ENCODE measurements at places on chromosomes 7 and 10.

DNA sequence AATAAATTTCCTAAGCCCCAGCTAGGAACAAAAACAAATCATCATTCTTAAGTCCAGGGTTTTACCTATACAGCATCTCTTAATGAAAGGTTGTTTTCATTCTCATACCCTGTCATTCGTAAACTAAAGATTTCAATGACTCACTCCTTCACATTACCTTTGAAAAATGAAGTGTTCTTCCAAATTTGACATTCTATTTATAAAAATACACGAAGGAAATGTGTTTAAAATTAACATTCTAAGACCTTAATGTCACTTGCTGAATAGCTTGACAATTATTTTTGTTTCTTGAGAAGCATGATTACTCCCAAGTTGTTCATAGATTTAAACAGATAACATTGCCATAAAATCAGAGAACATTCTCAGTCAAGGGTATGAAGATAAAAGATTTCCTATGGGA lies 1188.3 kb upstream of the SORCS1 start:
- no peak for DNase-seq

DNA sequence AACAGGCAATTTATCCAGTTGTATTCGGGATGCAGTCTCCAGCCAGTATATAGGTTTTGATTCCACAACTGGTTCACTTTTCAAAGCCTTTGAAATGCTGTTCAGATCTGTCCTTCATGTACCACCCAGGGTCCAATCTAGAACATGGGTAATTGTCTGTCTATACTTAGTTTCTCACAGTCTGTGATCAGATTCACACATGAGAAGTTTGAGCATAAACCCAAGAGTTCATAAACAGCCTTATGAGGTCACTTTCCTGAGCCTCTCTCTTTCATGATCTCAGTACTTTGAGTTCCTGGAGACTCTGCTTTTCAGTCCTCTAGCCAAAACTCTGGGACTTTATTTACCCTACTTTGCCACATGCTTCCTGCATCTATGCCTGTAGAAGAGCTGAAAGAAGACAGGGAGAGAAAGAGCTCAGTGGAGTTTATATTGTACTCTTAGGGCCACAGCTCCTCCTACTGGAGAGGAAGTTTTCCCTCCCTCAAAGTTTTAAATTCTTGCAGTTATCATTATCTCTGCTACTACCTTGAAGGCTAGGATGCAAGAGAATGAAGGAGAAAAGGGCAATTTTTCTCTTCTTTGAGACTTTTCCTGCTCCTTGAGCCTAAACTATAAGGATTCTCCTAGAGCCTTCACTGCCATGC lies 172.0 kb downstream of the ZEB1 start:
- peak; percentile 42 for DNase-seq

GRCh38 chr10:88903715-88904114 lies 23.7 kb downstream of the STAMBPL1 start:
- no peak for DNase-seq

GRCh38 chr10:129946859-129947258 lies 17.2 kb downstream of the EBF3 start:
- no peak for DNase-seq

- DNase-seq = peak; percentile 56
Observed at GRCh38 chr10:29636178-29636577, 1.4 kb upstream of the SVIL start.

DNA sequence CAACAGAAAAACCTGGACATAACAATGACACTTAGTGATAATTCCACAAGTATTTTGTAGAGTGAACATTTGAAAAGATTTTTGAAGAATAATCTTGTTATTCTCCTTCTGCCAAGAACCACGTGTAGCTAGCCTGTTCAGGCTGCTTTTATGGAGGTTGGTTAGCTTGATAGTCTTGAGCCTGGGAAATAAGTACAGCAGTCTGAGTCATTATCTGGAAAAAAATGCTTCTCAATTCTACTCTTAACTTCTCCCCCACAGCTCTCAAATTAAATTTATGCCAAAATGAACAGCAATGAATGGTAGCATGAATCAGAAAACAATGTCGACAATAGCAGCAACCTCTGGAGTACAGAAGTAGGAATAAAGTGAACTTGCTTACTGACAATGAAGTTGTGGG lies 63.2 kb downstream of the GPR37 start:
- DNase-seq = no peak

GRCh38 chr10:121462281-121462680 lies 136.0 kb downstream of the FGFR2 start:
- DNase-seq = no peak

- DNase-seq = no peak
Observed at GRCh38 chr10:89153971-89154370, 53.1 kb downstream of the CH25H start.

DNA sequence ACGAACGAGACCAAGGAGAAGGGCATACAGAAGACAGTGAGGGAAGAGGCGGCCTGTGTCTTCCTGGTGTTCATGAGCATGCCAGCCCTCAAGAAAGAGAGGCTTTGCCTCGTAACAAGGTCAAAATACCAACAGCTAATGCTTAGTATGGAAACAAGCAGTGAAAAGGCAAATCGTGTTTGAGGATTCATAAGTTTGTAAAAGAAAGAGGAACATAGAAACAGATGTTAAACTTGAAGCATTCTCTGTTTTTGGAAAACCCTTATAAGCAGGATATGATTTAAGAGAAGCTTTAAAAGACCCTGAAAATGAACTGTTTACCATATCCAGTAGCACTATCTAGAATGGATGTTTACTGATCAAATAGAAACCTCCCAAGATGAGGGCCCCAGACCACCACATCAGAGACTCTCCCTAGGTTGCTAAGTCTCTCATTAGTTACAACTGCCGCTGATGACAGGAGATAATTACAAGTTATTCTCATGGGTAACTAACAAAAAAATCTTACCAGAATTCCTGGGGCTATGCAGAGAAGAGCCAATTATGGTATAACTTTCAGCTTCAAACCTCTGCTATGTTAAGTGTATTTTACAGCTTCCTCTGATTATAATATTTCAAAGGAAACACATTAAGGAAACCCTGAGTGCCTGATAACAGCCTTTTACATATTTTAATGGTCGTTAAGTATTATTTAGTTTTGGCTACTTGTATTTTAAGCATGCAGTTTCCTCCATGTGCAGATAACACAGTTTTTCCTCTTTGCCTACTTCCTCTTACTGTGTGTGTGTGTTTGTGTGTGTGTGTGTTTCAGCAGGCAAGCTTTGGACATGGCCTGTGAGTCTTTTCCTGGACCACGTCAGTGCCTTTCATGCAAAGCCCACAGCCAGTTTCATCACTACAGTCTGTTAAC lies 17.9 kb downstream of the JCAD start:
- DNase-seq = no peak

- no peak for DNase-seq
Observed at GRCh38 chr10:119801998-119802538, 70.6 kb downstream of the MCMBP start.

DNA sequence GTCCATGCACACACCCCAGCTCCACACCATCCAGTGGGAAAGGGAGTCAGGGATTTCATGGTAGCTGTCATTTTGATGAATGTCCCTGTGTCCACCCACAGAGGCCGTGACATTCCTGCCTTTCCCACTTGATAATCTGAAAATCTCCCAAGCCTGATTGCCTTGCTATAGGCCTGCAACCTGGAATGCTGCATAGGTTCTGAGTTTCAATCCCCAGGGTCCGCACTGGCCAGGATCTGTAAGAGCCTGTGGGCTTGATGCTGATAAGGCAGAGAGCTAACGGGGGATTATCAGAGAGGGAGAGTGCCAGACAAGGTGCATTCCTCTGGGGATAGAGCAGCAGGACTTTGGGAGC lies 57.5 kb downstream of the RBM20 start:
- no peak for DNase-seq

DNA sequence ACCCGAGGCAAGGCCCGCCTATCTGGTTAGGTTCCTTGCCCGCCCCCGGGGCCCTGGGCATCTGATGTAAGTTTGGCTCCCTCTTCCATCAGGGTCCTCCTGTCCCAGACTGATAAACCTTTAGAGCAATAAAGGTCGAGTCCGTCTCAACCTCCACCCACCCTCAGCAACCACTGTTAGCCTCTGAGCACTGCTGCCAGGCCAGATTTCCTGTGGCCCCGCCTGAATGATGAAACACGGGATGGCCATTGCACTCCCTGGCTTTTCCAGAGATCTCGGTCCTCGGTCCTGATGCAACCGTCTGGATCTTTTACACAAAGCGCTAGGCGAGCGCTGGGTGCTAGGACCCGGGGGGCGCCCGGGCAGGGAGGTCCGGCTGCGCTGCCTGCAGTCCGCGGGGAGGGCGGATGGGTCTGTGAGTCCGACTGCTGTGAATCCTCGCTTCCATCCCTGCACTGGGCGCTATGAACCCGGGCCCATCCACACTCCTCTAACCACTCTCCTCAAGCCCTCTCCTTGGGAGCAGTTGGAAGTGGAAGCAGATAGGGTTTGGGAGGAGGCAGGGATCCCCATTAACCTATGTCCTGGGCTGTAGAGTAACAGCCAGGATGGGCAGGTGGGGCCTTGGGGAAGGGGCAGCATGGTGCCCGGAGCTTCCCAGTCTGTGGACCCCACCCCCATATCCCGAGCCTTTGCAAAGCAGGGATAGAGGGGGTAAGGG lies 875 bp upstream of the DDIT4 start:
- peak; percentile 36 for DNase-seq

- no peak for DNase-seq
Observed at GRCh38 chr10:130762491-130762890, 549.0 kb downstream of the TCERG1L start.
